ENCODE measurements at places on chromosomes 6 and 20.

GRCh38 chr6:38775870-38776269 is 60.8 kb downstream of the DNAH8 start:
- DNase-seq = no peak

- no peak for DNase-seq
Observed at GRCh38 chr6:53175027-53175426, 26.4 kb upstream of the GCM1 start.

DNA sequence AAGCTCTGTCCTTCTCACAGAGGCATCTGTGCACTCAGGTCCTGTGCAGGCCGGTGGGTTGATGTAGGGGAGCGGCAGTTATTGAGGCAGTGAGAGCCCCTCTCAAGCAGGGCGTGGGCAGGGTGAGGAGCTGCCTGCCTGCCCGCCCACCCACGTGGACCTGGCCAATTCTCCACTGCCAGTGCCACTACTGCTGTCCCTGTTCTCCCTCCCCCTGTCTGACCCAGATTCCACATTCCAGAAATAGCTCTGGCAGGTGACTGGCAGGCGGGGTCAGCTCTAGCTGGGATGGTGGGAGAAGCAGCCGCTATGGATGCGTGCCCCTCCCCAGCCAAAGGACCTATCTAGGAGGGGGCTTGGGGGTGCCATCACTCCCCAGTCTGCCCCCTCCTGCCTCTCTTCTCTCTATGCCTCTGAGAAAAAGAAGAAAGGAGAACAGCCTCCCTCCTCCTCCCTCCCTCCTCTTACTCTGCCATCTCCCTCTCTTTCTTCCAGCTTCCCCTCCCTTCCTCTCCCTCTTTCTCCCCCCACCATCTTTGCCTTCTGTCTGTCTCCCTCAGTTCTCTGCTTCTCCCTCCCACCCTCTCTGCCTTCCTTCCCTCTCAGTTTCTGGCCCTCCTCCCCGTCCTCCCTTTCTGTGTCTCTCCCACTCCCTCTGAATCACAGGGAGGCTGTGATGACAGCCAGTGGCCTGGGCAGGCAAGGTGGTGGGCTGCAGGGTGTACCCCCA is 86.5 kb upstream of the MYL9 start:
- no peak for DNase-seq

DNA sequence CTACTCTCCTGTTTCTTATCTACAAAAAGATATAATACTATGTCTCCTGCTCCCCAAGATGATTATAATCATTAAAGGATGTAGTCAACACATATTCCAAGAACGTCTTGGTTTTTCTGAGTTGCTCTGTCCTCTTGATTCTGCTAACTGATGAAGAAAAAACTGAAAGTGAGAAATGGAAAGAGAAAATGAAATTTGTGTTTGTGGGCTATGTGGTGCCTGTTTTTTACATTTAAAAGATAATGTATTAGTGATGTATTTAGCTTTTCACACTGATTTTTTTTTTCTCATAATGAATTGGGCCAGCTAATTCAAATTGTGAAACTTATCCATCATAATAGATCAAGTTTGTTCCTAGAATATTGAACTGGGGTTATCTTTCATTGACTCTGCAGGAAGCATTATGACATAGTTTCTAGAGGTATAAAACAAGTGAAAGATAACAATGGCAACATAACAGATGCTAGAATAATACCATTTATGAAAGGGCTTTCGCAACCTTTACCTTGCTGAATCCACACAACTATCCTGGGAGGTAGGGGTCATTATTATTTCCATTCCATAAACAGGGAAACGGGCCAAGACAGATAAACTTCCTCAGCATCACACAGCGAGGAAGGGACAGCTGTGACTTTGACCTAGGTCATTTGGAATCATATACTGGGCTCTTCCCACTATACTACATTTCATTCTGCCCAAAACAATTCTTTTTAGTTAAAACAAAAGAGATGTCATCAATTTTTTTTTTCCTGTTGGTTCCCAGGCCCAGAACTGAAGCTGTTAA is 336.7 kb downstream of the GJA1 start:
- no peak for DNase-seq

DNA sequence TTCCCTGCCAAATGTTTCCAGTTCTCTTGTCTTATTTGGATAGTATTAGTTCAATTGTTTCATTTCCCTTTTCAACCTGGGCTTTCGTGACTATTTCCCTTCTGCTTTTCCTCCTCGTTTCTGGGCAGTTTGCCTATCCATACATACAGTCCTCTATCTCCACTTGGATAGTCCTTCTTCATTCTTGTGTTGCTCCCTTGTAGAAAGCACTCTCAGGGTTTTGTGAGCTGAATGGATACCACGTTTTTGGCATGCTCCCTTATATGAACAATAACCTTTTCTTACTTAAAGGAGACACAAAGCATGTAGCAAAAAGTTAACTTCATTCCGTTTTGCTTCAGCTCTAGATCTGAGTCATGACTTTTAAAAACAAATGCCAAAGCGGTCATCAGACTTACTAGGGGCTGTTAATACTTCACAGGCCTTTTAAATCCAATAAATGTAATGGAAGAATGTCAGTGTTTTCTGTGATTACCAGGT is 16.6 kb downstream of the CRYBG1 start:
- no peak for DNase-seq

- no peak for DNase-seq
Observed at GRCh38 chr6:107699697-107700325, 124.3 kb downstream of the SCML4 start.

DNA sequence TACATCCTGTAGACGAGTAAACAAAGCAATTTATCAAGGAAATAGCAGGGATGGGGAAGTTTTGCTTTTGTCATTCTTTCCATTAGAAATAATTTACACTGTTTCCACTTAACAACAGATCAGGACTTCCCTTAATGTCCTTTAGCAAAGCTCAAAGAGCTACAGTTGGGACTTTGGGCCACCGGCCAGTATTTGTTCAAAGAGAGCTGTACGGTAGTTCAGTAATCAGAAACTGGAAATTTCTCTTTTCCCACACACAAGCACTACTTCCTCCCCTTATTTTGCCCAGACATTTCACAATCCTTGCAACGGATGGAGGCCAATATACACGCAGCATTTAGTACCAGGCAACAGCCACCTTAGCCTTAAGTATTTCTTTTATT is 12.1 kb upstream of the HINT3 start:
- DNase-seq = no peak

DNA sequence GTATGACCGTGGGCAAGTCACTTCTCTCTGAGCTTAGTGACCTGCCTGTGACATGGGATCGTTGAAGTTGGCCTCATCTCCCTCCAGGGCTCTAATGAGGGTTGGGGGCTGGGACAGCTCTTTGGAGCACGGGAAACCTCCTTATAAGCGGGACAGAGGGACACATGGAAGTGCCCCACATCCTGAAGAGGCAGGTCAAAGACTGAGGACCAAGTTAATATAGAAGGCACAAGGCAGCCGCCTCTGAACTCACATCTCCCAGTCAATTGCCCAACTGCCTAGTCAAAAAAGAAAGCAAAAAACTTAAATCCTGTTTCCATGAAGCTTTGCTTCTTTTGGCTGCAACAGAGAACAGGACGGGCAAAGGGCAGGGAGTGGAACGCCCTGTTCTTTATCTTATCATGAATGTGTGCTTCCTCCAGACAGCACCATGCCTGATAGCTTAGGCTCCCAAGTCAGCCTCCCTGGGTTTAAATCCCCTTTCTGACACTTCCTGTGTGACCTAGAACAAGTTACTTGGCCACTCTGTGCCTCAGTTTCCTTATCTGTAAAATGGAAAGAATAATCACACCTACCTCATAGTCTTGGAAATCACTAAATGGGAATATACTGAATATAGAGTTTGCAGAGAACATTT is 27.1 kb downstream of the LBP start:
- no peak for DNase-seq
